ENCODE measurements at places on chromosomes 16 and 17.

DNA sequence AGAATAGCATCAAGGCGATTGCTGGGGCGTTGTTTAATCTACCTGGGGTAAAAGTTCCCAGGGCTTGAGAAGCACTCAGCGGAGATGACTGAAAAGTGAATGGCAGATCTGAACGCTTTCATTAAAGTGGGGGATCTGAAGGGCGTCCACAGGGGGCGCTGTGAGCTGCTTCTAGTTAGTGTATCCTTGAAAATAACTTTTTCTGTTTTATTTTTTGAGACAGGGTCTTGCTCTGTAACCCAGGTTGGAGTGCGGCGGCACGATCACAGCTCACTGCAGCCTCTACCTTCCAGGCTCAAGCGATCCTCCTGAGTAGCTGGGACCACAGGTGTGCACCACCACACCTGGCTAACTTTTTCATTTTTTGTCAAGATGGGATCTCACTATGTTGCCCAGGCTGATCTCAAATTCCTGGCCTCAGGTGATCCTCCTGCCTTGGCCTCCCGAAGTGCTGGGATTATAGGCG is 360.4 kb downstream of the SEC14L1 start:
- DNase-seq, result no peak

DNA sequence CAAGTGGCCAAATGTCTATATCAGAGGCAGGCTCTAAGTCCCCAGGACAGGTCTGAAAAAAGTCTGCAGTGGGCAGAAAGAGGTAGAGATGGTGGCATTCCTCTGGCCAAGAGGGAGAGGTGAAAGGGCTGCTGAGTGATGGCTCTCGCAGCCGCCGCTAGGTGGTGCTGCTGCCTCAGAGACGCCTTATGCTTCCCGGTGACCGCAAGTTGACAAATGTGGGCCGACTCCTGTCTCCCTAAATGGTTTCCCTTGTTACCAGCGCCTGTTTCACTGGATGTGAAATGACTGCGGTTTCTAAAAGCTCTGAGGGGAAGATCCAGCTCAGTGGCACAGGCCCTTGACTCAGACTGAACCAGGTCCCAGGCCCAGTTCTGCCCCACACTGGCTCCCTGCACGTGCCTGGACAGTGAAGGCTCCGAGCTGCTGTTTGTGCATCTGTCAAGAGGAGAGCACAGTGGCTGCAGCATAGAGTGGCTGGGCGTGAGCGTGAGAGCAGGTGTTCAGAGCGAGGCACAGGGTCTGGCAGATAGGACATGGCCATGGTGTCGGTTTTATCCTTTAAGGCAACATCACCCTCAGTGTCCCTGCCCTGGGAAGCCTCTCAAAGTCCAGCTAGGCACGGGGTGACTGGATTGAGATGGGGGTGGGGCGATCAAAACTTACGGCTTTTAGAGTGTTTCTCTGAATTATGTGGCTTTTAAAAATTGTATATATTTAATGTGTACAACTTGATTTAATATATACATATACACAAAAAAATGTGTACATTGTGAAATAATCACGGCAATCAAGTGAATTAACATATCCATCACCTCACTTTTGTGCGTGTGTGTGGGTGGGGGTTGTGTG is 19.9 kb downstream of the CLEC16A start:
- peak; percentile 81 for DNase-seq

- DNase-seq, result peak; percentile 35
These were observed at the start of gene SDR42E1 for GRCh38 chr16:82011199-82011641. Gene SDR42E1, minus strand, starts transcription at chr16:82011470. Its CDS starts 10,612 bp downstream, at chr16:82000858.

GRCh38 chr17:18037486-18037885 is 1.5 kb downstream of the ATPAF2 start:
- no peak for DNase-seq

GRCh38 chr17:73738751-73739575 is 94.7 kb upstream of the SDK2 start:
- DNase-seq, result no peak

GRCh38 chr16:47592232-47592631 is 131.1 kb downstream of the PHKB start:
- DNase-seq, result no peak
